Left forelimb (tissue), 1 donor: ENCODE measurements at places on chromosomes 12 and 14.

DNA sequence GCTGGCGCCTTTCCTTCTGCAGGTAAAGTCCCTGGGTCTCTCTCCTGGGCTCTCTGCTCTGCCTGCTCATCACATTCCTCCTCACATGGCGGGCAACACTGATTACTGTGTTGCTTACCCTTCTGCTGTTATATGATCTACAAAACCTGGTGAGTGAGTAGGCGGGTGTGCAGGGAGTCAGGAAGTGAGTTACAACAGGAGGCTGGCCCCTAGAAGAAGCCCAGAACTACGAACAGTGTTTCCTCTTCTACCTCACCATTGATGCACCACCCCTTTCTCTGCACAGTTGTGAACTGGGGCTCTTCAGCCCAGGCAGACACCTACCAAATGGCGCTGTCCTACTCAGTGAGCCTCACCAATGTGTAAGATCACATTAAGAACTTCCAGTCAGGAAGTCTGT is 4.9 kb upstream of the KLHL33 start:
- no peak for DNase-seq

GRCh38 chr14:37232907-37233481 is 35.3 kb downstream of the MIPOL1 start:
- DNase-seq: no peak

DNA sequence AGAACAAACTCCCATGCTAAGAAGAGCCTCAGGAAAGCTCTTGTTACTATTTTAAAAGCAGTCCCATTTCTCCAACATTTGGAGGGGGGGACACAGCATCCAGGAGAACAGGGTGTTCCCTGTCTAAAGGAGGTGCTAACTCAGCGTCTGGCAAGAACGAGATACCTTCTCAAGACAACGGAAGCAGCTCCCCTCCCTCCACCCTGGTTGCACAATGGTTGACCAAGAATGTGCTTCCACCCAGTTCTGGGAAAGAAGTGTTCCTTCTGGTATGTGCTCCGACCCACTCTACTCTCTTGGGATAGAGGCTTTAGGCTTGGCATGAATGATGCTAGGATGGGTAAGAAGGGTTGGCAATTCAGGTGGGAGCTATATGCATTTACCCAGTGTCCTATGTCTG is 1.5 kb upstream of the KRT6A start:
- no peak for DNase-seq

DNA sequence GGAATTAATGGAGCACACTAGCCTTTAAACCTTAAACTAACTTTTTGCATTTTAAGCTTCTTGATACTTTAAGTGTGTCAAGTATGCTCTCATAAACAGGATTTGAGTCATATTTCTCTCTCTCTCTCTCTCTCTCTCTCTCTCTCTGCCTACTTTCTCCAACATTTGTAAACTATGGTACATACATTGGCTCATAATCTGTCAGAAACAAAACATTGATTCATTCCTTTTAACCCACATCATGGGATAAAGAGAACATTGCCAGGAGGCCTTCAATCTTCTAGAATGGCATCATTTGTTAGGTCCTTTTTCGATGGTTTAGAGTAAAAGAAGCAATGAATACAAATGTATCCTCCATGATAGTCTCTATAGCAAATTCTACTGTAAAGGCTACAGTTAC is 81.6 kb upstream of the RERGL start:
- DNase-seq: no peak

DNA sequence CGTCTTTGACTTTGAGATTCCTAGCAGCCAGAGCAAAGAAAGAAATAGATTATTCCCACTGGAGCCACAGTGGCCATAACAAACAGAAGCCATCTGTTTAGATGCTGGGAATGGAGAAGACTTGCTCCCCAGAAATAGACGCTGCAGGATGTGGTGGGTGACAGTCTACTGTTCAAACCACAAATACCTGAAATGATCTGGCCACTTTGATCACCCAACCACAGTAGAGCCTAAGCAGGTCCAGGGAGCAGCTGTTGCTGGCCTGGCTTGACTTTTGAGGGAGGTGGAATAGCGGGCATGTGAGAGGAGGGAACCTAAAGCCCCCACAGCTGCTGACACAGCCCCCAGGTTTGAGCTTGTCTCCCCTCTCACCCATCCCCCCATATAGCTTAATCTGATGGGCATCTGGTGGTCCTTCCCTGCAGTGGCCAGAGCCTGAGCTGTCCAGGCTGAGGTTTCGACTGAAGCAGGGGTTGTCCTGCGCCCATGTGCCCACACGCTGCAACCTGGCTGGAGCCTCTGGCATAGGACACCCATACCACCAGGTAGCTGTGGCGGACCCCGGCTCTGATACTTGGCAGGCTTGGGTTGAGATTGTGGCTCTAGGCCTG is 38.7 kb downstream of the SH2B3 start:
- DNase-seq: no peak

GRCh38 chr14:82138431-82138830 is 604.8 kb upstream of the SEL1L start:
- no peak for DNase-seq

DNA sequence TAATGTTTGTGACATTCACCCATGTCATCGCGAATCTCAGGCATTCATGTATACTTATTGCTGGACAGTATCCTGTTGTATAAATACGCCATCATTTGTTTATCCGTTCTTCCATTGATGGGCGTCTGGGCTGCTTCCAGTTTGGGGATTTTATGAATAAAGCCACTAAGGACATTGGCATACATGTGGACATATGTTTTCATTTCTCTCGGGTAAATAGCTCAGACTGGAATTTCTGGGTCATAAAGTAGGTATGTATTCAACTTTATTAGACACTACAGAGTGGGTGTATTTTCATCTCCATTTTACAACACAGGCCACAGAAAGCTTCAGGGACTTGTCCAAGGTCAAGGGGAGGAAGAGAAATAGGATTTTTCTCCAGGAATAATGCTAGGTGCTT is 48.9 kb downstream of the HRK start:
- no peak for DNase-seq

DNA sequence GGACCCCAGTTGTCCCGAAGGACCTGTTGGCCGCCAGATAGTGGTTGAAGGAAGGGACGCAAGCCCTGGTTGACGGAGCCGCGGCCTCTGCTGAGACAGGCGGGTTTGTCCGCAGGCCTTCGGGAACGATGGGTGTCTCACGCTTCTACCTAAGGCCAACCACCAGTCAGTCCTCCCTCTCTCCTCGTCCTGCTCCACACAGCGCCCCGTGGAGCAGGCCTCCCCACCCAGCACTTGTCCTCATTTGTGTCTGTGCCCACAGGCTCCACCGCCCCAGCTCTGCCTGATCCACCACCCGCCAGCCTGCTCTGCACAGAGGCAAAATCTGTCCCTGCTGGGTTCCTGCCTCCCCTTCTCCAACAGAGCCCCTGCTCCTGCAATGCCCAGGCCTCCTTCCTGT is 41.0 kb downstream of the RIMBP2 start:
- DNase-seq: no peak

- DNase-seq: no peak
Measured at GRCh38 chr12:132803888-132804287, 24.8 kb downstream of the GOLGA3 start.

DNA sequence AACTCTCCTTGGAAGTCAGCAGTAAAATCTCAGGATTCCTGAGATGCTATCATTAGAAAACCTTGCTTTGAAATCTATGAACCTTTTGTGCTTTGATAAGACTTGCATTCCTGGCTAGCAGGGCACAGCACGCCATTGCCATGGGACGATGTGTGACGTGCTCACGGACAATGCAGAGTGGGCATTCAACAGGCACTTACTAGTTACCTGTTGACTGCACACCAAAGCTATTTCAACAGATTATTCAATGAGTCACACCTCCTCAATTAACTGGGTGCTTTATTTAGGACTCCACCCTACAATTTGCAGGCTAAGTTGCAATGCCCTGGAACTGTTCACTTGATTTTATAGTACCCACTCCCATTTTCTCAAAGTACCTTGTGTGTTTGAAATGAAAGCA is 11.3 kb downstream of the NOS1 start:
- no peak for DNase-seq

DNA sequence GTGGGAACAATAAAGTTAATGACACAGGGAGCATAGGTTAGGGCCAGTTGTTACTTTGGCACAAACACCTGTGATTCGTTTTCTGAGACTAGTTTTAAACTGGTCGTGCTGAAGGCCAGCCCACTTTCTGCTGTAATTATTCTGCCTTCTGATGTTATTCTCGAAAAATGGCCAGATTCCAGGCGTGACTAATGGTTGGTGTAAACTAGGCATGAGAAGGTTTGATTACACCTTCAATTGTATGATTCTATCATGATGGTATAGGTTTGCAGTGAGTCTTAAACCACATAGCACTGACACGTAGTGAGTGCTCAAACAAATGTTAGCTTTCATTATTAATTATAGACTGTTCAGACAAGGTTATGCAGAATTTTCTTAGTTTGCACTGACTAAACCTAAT is 39.0 kb downstream of the CKB start:
- DNase-seq: no peak

DNA sequence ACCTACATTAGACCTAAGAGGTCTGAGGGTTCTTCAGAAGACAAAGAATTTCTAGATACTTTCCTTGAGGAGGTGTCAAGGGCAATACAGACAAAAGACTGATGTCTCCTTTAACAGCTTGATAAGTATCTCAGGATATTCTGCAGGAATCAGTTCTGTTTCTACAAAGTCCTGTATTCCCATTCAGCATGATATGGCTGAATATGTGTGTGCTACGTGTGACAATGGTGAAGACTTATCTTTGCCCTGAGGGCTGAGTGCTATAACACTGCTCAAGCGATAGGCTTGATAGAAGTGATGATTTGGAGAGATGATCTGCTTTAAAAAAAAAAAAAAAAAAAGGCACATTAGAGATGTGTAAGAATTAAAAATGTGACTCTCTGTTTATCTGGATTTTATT is 429.7 kb downstream of the EGLN3 start:
- DNase-seq: no peak

- no peak for DNase-seq
Measured at GRCh38 chr12:92218394-92219077, 72.9 kb upstream of the BTG1 start.

DNA sequence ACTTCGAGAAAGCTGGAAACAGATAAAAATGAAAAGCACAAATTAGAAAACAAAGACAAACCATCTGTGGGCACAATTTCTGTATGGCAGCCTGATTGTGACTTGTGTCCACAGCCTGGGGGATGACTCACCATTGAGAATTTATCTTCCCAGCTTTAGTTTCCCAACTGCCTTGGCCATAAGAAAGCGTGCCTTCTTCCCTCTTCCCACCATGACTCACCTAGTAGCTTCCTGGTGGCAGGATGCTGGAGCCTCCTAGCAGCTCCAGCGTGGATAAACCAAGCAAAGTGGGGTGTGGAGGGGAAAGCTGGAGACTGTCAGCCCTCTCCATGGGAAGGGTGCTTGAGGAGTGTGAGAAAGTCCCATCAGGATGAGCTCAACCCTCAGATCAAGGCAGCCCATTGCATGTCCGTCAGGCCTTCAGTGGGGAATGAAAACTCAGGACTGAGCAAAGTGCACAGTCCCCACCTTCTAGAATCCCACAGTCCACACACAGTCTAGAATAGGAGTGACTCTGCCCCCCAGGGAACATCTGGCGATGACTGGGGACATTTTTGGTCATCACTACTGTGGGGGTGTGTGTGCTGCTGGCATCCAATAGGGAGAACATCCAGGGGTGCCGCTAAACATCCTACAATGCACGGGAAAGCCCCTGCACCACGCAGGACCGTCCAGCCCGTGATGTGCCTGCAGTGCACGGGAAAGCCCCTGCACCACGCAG is 22.4 kb upstream of the SERPINA6 start:
- no peak for DNase-seq

DNA sequence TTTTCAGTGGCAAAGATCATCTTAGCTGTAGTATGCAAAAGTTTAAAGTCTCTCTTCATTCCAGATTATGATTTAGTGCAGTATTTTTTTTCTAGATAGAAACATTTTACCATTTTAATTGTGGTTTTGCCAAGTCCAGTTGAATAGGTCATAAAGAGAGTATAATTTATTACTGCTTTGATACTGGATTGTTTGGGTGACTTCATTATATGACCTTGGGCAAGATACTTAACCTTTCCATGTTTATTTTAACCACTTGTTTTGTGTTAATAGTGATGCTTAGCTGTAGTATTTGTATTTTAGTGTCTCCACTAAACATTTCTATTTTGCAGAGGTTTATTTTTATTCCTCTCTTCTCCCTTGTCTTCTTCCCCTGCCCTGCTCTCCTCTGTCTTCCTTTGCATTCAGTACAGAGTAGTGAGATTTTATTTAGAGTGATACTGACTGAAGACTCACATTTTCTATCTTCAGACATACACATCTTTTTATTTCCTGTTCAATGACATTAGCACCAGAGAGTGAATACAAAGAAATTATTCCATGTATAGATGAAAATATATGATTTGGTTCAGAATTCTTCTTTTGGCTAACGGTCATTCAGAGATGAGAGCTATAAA is 215.2 kb downstream of the ERC1 start:
- DNase-seq: no peak

DNA sequence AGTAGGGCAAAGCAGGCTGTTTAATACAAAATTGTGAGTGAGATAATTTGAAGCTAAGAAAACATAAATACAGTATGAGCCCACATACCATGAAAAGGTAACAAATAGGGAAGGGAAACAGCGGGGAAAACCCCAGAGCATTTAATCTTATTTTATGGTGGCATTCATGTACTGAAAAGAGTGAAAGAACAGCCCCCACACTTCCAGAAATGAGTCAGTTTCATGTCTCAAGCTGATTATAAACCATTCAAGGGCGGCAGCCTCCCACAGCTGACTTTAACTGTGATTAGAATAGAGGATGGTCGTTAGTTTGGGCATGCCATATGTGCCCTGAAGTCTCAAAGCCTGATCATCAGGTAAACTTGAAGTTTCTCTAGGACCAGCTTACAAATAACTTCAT is 64.5 kb downstream of the FOXG1 start:
- no peak for DNase-seq

DNA sequence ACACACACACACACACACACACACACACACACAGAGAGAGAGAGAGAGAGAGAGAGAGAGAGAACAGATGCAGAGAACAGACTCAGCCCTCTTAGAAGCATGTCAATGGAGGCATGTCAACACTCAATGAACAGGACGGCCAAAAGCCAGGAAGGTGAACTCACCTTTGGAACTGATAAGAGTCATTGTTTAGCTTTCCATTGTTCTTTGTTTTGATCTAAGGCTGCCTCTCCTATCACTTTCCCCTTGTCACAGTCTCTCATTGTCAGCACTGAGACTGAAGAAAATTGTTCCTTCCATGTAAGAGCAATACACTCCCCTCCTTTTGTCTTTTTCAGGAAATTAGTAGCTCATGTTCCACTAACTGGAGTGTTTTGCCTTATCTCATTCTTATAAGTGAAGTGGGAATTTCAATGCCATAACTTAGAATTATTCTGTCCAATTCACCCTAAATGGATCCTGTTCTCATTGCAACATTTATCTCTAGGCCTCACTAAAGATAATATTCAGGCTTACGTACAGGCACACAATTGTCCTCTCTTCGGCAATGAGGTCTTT is 218.0 kb downstream of the DUSP6 start:
- no peak for DNase-seq
